ENCODE measurements at places on chromosomes 6 and 20.

GRCh38 chr6:14510038-14510437, 392.5 kb downstream of the CD83 start:
- no peak for DNase-seq

- DNase-seq = no peak
Measured at GRCh38 chr6:28480253-28480932, 35.2 kb downstream of the GPX6 start.

- no peak for DNase-seq
Measured at GRCh38 chr6:155967322-155967721, 511.7 kb upstream of the NOX3 start.

DNA sequence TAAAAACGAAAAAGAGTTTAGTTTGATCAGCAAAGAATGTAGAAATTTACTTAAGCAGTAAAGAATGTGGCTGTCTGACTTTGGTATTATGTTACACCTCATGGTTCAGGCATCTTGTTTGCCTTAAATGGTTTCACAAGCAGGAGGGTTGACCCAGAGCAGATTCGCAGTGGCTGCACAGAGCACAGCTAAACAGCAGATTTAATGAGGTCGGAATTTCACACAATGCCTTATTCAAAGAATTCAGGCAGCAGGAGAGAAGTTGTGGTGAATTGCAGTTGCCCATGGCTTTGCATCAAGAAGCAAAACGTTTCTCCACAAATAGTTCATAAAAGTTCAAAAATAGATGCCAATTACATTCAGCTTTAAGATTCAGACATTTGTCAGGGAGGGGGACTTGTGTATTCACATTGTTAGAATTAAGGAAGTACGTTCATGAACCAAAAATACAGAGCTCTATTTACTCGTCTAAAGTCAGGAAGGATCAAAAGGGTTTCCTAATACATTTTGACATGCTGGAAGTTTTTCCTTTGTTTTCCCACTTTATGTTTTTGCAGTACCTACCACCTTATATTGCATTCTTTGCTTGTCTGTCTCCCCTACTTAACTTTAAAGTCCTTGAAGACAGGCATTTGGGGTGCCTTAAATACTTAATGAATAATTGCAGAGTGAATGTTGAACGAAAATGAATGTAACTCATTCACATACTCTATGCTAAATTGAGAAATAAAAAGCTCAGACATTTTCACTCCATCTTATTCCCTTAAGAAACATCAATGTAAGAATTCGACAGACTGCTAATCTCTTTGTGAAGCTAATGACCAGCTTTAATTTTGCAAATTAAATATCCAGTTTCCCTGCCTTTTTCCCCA, 1163.6 kb upstream of the CITED2 start:
- peak; percentile 71 for DNase-seq

- DNase-seq = no peak
Measured at GRCh38 chr20:36043441-36043840, 75.1 kb downstream of the CNBD2 start.

DNA sequence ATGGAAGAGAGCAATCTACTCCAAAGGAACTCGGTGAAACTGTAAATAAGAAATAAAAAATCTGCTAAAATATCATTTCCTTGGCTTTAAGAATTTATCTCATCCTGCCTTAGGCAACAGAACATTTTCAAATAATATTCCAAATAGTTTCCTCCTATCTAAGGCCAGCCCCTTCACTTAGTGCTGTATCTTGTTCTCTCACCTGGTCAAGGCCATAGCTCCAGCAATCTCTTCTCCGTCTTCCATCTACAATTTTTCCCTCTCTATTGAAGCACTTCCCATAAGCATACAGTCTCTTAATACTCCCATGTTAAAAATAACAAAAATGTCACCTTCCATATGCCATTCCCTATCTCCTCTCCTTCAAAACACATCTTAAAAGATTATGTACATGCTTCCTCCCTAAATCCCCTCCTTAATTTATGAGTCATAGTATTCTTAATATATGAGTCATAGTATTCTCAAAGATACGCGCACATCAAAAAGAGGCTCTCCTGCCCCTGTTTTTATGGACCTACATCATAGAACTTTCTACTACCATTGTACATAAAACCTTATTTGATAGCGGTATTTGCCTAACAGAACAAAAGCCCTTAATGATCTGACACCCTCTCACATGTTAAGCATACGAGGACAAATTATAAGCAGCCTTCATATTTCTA, 146.9 kb downstream of the PDE10A start:
- DNase-seq = peak; percentile 70

DNA sequence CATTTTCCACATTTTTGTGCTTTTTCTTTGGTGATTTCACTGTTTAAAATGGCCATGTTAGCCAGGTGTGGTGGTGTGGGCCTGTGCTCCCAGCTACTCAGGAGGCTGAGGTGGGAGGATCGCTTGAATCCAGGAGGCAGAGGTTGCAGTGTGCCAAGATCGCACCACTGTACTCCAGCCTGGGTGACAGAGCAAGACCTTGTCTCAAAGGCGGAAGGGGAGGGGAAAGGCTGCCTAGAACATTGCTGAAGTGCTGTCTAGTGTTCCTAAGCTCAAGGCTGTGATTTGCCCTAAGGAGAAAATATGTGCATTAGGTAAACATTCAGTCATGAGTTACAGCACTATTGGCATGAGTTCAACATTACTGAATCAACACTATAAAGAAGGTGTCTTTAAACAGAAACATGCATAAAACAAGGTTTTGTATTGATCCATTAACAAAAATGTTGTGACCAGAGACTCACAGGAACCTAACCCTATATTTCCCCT, 14.0 kb downstream of the ZC2HC1B start:
- DNase-seq = peak; percentile 26

- no peak for DNase-seq
Measured at GRCh38 chr20:58136149-58136484, 92.3 kb downstream of the ANKRD60 start.

DNA sequence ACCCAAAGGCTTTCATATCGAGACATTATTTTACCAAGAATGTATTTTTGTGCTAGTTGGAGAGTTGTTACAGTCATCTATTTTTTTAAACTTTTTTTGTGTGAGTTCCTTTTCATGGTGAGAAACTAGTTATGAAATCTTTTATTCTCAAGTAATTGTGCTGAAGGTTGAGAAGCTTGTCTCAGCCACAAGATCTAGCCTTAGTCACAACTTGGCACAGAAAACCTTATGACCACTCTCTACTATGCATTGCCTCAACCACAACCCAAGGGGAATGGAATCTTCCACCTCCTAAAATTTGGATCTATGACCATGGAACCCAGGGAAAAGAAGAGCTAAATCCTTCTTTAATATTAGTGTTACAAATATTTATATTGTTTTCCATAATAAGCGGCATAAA, 58.5 kb downstream of the HS3ST5 start:
- peak; percentile 67 for DNase-seq

GRCh38 chr6:43941174-43941573, 171.2 kb downstream of the VEGFA start:
- no peak for DNase-seq

DNA sequence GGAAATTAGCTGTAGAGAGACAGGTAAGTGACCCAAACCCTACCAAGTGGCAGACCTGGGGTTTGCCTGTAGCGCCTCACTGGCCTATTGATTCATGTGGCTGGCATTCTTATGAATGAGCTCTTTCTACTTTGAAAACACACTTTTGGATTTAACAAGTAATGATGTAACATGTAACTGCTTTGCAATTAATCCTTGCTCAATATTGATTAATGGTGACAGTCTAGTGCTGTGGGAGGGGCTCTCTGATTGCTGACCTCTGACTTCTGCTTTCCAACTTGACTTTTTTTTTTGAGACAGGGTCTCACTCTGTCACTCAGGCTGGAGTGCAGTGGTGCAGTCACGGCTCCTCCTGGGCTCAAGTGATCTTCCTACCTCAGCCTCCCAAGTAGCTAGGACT, 82.7 kb downstream of the TIAM2 start:
- no peak for DNase-seq

DNA sequence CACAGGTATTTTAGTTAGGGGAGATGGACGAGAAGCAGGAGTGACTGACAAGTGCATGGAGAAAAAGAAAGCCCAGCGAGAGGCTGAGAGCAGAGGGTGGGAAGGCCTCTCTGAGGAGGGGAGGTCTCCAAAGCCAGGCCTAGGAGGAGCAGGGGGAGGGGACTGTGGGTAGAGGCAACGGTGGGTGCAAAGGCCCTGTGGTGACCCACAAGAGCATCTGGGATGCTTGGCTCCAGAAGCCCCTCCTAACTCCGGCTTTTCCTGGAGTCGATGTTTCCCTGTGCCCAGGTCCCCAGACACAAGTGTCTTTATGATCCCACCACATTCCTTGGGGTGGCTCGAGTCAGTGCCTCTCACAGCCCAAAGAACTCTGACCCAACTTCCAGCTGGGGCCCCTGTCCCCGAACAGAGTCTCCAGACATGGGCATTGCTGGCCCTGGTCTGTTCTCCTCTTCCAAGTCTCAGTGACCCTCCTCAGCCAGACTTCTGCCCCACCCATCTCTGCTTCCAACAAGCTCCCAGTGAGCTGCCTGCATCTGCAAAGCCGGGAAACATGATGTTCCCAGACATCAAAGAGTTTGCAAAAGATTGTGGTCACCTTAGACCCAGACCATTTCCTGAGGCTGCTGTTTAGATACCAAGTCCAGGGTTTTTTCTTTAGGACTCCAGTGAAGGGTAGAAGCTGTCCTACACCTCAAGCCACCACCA, 11.1 kb upstream of the BMP7 start:
- no peak for DNase-seq

GRCh38 chr20:57400821-57401564, 9.8 kb downstream of the RBM38 start:
- DNase-seq = no peak

- DNase-seq = no peak
Measured at GRCh38 chr20:43945391-43946205, 30.9 kb downstream of the TOX2 start.

- DNase-seq = no peak
Measured at GRCh38 chr6:11065436-11066202, 21.5 kb upstream of the ELOVL2 start.

- DNase-seq = peak; percentile 73
Measured at GRCh38 chr20:63628246-63628975, 1.5 kb upstream of the GMEB2 start.

DNA sequence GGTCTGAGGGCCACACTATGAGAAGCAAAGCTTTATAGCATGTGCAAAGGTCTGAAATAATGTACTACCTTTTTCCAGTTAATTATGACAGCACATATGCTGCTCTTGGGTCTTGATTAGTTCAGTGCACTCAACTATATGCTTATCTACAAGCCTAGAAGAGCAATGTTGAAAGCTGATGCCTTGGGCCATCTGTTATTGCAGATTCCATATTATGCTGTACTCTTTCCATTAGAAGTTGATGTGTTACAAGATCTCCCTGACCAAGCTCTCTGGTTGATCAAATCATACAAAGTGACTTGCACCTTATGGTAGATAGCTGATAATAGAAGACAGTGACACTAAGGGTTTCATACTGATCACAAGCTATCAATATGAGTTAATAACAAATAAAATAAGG, 327.3 kb downstream of the FRK start:
- DNase-seq = no peak

- DNase-seq = peak; percentile 96
Measured at GRCh38 chr6:82144007-82144851, 103.3 kb downstream of the IBTK start.

Measured in HT1080 (cell line).